ENCODE measurements at places on chromosomes 3 and 15. TPM values are rescaled to one million over a fixed set of nuclear protein-coding genes. Genes with fewer than 3 reads are reported as not detected.

GXYLT2 gene
- 31.8 TPM for total RNA-seq

PLAAT1 gene
- total RNA-seq: 14.6 TPM

GABRR3 gene
- not detected for total RNA-seq

INAFM2 gene
- total RNA-seq: 11.5 TPM

SPG11 gene
- 67.3 TPM for total RNA-seq

FOXB1 gene
- not detected for total RNA-seq

POLQ gene
- total RNA-seq: 5.7 TPM

IL20RB gene
- 0.52 TPM for total RNA-seq

MYL3 gene
- total RNA-seq: 53.2 TPM

SLC28A2 gene
- total RNA-seq: not detected

PLSCR5 gene
- total RNA-seq: not detected

NDUFB5 gene
- total RNA-seq: 288 TPM

Data from skeletal muscle tissue (tissue), 5 donors.